NCI-H1436 treated with DMSO at 0.1 percent for 48 hours (cell line): ENCODE measurements at places on chromosomes 4 and X.

DNA sequence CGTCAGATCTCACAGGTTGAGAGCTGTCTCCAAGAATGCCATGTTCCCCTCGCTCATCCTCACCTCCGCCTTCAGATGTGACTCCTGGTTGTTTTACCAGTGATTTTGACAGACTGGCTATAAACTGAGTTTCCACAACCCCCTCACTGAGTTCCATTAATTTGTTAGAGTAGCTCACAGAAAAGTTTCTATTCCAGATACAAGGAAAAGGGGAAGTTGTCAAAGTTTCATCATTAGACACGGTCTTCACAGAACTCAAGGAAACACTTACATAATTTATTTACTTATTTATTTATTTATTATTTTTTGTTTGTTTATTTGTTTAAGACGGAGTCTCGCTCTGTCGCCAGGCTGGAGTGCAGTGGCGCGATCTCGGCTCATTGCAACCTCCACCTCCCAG lies 55.7 kb upstream of the IQSEC2 start:
- no peak for DNase-seq

- no peak for DNase-seq
Measured at GRCh38 chrX:68018248-68019203, 414.8 kb downstream of the OPHN1 start.

DNA sequence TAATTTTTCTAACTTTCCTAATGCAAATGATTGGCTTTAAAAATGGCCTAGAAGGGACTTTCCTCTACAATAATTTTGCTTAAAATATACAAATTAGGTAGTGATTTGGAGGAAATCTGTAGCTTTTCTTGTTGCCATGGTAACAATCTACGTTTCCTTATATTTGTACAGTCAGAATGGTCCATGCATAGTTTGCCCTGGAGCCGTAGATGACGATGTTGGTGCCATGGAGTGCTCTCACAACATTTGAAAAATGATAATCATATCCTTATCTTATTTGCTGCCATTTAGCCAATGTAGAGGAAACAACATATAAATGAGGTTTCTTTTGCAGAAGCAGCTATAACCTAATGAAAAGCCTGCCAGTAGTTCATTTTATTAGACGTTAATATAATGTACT lies 89.0 kb upstream of the NMU start:
- DNase-seq: no peak

- DNase-seq: no peak
Measured at GRCh38 chrX:139930916-139931645, 1.8 kb downstream of the ATP11C start.

DNA sequence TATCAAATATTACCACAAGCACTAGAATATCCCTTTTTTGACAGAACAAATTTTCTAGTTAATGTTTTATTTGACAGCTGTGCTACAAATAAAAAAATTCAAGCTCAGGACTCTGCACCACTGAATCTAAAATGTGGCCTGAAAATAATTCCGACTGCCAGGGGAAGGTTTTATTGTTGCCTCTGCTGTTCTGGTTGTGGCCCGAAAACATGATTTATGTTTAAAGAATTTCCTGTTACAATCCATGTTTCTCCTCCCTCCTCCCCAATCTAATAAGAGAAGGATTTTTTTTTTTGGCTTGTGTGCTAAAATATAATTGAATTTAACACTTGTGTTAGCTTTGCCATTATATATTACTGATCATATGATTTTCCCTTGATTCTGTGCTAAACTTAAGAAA lies 227.8 kb downstream of the DCLK2 start:
- DNase-seq: no peak

GRCh38 chrX:142251680-142252079 lies 46.6 kb upstream of the MAGEC2 start:
- DNase-seq: no peak

DNA sequence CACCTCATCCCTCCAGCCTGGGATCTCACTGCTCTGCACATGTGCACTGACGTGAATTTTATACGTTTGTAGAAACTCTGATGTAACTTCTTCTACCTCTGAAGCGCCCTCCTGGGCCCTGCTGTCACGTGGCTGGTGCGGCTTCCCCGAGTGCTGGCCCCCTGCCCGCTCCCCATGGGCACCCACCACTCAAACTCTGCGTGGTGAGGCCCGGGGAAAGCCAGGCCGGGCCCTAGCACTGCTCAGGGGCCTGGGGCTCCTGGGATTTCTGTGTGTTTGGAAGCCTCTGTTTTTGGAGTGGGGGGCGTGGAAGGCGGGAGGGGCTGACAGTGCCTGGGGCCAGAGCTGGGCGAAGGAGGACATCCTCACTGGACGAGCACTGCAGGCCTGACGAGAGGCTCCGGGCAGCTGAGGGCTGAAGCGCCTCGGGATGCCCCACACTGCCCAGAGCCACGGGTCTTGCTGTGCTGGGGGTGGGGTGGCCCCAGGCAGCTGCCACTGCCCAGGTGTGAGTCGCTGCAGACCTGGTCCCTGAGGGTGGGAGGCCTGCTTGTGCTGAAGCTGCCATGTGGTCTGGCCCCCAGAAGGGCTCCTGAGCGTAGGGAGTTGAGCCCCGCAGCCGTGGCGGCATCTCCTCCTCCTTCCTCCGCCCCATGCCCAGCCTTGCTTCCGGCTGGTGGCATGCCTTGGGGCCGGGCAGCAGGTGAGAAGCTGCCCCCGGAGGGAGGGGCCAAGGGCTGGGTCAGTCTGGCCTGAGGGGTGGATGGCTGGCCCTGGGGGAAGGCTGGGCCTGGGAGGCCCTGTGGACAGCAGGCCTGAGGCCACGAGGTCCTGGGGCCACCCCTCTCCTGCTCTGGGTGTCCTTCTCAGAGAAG lies 7.7 kb downstream of the NAT8L start:
- DNase-seq: no peak

GRCh38 chr4:105107095-105107856 lies 39.4 kb upstream of the TET2 start:
- no peak for DNase-seq

- DNase-seq: no peak
Measured at GRCh38 chr4:8319061-8319460, 49.5 kb downstream of the HTRA3 start.

DNA sequence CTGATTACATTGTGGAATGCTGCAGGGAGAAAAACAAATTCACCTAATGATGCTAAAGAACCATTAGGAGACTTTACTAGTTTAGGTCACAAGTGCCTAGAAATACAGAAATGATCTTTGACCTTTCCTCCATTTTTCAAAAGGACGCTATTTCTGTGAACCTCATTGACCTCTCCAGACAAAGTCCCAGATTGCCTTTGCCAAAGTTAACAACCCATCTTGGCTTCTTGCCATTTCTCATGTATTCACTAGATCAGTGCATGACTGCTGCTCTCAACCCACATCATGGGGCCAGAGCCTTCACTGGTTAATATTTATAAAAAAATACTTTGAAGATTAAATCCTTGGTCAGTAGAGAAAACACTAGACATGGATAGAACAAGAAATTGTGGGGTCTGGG lies 19.9 kb upstream of the AR start:
- DNase-seq: no peak

DNA sequence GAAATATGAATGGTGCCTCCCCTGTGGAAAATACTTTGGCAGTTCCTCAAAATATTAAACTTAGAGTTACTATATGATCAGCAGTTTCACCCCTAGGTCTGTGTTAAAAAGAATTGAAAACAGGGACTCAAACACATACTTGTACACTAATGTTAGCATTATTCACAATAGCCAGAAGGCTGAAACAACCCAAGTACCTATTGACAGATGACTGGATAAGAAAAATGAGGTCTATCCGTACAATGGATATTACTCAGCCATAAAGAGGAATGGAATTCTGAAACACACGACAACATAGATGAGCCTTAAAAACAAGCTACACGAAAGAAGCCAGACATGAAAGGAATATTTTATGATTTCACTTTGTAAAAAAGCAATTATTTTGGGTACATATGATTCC lies 54.9 kb downstream of the PGRMC2 start:
- no peak for DNase-seq

DNA sequence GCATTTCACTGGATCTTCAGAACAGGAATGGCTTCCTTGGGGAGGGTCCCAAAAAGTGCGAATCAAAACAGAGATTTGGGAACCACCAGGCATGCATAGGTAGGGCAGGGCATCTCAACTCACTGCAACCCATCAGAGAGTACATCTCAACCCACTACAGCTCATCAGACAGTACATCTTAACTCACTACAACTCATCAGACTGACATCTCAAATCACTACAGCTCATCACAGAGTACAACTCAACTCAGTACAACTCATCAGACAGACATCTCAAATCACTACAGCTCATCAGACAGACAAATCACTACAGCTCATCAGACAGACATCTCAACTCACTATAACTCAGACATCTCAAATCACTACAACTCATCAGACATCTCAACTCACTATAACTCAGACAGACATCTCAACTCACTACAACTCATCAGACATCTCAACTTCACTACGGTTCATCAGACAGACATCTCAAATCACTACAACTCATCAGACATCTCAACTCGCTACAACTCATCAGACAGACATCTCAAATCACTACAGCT lies 47.5 kb upstream of the CLDN34 start:
- no peak for DNase-seq

DNA sequence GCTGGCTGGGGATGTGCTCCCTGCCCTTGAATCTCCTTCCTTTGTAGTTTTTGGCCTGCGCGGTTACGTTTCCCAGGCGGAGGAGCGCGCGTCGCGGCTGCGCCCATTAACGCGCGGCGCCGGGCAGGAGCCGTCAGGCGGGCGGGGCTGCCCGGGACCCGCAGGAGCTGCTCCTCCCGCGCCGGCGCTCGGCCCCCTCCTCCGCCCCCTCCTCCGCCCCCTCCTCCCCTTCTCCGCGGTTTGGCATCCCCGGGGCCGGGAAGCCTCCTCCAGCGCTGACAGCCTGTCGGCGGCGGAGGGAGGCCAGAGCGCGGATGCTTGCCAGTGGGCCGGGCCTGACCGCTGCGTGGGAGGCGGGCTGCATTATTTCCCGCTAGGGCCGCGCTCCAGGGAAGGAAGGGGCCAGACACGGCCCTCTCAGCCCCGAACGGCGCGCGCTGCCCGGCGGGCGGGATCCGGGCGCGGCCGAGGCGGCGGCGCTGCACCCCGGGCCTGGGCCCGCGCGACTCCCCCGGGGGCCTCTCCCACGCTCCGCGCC lies at the start of gene DCLK2:
Gene DCLK2, plus strand, starts transcription at position 405 of the 538 bp plus-strand sequence. CDS start 583 bp downstream, outside the sequence.
- peak; percentile 40 for DNase-seq

GRCh38 chr4:104163820-104164219 lies 330.9 kb downstream of the CXXC4 start:
- DNase-seq: no peak

DNA sequence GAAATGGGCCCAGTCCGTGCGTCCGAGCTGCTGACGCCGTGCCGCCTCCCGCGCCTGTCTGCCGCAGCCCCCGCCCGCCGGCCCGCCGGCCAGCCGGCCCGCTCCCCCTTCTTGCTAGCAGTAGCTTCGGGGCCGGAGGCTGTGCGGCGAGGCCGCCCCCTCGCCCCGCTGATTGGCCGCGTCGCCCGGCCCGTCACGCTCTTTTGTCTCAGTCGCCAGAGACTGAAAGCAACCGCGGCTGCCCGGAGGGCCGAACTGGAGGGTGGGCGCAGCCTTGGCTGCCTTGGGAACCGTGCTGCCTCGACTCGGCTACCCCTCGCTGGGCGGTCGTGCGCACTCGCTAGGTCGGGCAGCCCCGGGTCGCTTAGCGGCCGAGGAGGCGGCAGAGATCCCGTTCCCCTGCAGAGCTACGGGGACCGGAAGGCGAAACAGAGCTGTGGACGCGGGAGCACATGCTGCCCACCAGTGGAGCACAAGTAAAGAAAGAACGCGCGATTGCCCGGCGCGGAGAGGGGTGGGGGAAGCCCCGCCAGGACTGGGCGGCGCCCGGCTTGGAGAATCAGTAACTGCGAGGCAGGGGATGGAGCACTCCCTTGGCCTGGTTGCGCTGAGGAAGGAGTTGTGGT lies at the start of gene ZCCHC18:
Gene ZCCHC18, plus strand, starts transcription at position 198 of the 626 bp plus-strand sequence. CDS start 1,589 bp downstream, outside the sequence.
- peak; percentile 53 for DNase-seq

DNA sequence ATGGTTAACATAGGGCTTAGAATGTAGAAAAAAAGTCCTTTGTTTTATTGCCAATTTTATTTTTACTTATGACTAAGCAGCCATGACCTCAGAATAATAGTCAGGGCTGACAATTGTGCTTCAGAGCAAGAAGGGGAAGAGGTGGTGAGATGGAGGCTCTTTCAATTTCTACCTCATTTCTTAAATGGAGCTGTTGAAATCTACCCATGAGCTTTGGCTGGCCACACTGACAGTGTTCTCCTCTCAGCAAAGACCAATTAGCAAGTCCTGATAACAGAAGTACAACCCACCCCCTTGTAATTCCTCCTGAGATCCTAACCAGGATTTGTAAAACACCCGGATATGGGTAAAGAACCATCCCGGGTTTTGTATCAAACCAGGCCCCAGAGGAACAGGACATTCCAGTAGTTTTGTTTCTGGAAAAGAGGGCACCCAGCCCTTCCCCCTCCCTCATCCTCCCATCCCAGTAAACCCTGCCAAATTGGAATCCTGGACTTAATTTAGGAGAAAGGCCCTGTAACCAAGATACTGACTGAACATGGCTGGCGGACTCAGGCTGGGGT lies at the start of gene HEPH:
Gene HEPH, plus strand, starts transcription at position 399 of the 563 bp plus-strand sequence. CDS start 6,324 bp downstream, outside the sequence.
- DNase-seq: no peak

DNA sequence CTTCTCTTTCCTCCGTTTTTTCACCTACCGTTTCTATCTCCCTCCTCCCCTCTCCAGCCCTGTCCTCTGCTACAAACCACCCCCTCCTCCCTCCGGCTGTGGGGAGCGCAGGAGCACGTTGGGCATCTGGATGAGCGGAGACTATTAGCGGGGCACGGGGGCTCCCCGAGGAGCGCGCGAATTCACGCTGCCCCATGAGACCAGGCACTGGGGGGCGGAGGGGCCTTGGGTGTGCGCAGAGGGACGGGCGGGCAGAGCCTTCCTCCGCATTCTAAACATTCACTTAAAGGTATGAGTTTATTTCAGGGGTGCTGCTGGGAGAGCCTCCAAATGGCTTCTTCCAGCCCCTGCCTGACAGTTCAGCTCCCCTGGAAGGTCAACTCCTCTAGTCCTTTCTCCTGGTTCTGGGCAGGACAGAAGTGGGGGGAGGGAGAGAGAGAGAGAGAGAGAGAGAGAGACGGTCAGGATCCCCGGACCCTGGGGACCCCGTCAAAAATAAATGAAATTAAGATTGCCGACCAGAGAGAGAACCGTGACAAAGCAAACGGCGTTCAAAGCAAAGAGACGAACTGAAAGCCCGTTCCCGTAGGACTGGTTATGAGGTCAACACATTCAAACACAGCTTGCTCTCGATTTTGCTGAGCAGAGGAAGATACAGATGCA lies 5.0 kb downstream of the SHOX start:
- no peak for DNase-seq

DNA sequence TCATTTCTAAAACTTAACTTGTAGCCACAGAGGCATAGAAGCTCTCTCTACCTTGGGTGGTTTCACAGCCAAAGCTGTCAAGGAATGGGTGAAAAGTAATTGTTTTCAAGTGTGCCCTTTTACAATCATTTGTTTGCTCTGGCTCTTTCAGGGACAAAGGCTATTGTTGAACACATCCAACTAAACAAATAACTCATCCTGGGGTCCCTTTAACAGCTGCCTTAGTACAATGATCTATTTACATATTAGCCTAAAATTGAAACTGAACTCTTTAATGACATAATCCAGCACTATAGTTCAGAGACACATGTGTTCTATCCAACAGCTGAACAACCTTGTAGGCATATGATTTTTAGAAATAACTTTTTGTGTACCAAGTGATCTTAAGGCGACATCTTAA lies 3.7 kb downstream of the HHIP start:
- DNase-seq: no peak
